ENCODE measurements at places on chromosomes 6 and 20.
A peak's percentile ranks its signal among the peaks of the same experiment; 100 is the strongest.

DNA sequence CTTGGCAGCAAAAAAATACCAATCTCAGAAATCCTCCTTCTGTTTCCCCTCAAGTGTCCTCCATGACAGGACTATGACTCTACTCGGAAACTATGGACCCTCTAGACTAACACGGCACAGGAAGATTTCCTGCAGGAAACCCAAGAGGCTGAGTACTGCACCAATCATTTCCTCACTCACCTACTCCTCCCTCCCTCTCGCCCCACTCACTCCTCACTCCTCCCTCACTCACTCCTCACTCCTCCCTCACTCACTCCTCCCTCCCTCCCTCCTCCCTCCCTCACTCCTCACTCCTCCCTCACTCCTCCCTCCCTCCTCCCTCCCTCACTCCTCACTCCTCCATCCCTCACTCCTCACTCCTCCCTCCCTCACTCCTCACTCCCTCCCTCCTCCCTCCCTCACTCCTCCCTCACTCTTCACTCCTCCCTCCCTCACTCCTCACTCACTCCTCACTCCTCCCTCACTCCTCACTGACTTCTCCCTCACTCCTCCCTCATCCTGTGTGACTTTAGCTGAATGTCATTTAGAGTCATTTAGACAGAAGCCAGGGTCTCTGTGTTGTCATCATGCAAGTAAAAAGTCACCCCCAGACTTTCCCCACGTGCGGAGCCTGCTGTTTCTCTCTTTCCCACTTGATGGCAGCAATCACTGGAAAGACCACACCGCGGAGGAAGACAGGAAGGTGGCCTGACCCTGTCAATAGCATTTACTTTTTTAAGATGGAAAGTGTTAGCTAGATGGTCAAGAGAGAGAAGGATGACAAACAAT, 226.8 kb upstream of the PDE10A start:
- DNase-seq: peak; percentile 30

DNA sequence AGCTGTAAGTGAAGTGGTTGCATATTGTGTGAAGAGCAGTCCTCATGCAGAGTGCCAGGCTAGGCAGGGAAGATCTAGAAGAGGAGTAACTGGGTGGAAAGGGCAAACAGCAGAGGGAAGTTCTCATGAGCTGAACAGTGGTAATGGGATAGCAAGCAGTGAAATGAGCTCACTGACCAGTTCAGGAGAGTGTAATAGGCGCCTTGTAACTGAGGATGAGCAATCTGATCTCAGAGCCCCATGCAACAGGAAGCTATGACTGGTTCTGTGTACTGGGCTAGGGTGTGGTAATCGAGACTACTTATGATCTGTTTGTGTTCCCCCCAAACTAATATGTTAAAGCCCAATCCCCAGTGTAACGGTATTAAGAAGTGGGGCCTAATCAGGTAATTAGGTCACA, 98.6 kb downstream of the RFX6 start:
- no peak for DNase-seq

DNA sequence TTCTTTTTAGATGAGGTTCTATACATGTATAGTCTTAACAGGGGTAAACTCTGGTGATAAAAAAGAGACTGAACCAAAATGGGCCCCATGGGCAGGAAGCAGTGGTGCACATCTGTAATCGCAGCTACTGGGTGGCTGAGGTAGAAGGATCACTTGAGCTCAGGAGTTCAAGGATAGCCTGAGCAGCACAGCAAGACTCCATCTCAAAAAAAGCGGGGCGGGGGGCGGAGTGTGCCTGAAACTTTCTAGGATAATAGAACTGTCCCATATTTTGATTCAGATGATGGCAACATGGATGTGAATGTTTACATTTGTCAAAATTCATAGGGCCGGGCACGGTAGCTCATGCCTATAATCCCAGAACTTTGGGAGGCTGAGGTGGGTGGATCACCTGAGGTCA, 48.8 kb upstream of the TAF8 start:
- DNase-seq: no peak

- no peak for DNase-seq
These were observed 73.2 kb downstream of the ROS1 start for GRCh38 chr6:117352466-117353081.

DNA sequence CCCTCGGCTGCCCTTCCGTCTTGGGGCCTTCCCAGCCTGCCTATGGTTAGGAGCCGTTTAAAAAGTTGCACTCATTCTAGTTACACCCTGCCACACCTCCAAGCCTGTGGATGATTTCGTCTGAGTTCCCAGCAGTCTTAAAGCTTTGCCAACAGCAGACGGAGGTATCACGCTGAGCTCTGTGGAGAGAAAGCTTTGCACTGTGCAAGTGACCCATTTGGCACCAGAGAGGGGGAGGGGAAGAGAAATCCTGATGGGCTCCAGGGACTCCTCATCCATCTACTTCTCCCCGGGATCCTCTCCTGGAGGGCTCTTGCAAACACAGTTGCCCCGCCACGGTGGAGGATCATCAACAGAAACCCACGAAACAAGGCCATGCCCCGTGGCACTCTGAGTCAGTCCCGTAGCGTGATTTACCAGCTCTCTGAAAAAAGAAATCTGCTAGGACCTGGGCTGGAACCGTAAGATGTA, 98.8 kb upstream of the CITED2 start:
- DNase-seq: no peak

DNA sequence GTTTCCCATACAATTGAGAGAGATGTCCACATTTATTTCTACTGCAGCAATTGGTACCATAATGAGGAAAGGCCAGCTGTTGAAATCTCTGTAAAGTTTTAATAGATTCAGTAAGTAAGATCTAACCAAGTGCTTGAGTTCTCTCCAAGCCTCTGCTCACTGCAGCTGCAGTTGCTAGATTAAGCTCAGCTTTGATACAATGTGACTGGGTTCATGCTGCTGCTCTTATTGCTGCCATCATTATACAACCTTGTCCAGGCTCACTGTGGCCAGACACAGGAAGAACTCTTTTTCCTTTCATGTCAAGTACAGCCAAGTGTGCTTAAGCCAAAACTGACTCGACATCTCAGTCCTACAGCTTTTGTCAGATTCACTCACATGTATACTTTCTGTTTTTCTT, 423.5 kb downstream of the GJA1 start:
- DNase-seq: no peak

DNA sequence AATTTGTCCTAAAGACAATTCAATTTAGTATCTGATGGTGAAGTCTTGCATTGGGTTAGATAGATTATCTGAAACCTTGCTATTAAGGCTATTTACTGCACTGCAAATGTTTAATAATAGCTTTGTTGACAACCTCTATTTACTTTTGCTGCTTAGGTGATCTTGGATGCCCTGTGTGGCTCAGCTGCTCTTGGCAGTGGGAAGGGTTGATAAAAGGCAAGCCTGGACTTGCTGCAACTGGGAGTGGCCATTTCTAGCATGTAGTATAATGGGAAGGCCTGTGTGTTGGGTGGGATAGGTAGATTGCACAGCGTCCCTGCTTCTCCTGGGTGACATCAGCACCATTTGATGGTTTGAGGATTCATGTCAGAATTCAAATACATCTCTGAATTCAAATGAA, 49.1 kb downstream of the ARMC2 start:
- no peak for DNase-seq

GRCh38 chr6:112122756-112123155, 35.4 kb downstream of the FAM229B start:
- no peak for DNase-seq

- DNase-seq: no peak
These were observed 36.4 kb downstream of the CEP250 start for GRCh38 chr20:35491823-35492222.

DNA sequence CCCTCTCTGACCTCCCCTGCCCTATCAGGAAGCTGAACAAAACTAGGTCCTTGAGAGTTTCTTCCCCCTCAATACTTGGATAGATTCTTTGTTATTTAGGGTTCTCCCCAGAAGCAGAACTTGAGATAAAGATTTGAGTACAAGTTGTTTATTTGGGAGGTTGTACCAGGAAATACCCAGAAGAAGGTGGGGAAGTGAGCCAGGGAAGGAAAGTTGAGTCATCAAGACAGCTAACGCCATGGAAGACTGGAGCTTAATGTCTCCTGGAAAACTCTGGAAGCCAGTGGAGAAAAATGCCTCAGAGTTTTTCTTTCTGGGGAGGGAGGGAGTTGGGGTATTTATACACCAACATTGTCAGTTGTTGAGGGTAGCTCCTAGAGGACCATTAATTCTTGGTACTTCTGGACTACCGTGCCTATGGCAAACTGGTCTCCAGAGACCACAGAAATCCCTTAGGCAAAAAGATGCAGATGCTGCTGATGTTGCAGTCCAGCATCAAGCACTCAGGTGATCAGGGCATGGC, 102.6 kb upstream of the ZFP64 start:
- DNase-seq: no peak

DNA sequence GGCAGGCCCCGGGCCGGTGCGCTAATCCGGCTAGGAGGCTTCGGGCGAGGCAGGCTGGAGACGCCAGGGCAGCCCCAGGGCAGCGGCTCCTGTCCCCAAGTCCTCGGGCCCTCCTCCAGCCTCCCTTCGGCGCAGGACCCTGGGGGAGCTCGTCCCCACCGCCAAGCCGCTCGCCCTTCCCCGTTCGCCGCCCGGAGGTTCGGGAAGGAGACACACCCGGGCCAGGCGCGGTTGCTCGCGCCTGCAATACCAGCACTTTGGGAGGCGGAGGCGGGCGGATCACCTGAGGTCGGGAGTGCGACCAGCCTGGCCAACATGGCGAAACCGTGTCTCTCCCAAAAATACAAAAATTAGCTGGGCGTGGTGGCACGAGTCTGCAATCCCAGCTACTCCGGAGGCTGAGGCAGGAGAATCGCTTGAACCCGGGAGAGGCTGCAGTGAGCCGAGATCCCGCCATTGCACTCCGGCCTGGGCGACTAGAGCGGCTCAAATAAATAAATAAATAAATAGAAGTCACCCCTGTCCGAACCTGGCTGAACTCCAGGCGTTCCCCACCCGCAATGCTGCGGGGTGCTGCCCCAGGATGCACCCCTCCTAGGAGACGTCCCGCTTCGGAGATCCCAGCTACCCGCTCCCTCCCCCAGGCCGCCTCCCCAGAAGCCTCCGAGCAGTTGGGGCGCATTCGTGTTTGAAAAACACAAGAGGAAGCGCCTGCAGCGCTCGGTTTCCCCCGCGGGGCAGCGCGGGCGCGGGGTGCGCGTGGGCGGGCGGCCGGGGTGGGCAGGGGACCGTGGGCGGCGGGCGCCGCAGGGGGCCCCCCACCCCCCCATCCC, 27.5 kb downstream of the SERPINB9 start:
- peak; percentile 60 for DNase-seq

DNA sequence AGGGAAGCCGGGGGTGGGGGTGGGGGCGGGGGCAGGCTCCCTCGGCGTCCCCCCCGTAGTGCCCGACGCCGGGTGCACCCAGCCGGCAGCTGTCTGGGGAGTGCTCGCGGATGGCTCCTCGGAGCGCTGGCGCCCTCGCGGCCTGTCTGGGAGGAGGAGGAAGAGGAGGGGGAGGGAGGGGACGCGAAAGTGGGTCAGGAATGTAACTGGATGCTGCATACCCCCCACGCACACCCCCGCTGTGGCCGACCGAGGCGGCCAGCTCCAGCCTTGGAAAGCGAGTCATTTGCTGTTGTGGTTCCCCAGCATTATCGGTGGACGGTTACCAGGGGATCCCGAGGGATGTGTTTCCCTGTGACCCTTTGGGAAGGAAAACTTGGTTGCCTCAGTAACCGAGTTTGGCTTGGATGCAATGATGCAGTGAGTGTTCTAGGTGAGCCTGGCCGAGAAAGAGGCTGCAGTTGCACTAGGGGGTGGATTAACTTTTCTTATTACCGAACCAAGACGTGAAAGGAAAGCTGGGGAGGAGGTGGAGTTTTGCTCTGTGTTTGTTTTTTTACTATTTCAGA, 55.2 kb upstream of the RREB1 start:
- DNase-seq: peak; percentile 16

DNA sequence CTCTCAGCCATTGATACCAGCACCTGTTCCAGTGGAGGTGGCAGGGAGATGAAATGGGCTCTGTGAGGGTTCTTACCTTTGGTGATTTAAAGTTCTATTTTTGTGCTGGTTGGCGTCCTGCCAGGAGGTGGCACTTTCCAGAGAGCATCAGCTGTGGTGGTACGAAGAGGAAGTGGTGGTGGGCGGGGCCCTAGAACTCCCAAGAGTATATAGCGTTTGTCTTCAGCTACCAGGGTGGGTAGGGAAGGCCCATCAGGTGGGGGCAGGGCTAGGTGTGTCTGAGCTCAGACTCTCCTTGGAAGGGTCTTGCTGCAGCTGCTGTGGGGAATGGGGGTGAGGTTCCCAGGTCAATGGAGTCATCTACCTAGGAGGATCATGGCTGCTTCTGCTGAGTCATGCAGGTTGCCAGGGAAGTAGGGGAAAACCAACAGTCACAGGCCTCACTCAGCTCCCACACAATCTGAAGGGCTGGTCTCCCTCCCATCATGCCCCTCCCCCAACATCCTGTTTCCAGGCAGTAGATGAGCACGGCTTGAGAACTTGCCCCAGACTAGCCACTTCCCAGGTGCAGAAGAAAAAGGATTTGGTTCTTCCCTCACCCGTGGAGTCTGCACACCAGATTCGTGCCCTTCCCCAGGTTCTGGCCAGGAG, 46.6 kb downstream of the MOXD1 start:
- DNase-seq: peak; percentile 52

DNA sequence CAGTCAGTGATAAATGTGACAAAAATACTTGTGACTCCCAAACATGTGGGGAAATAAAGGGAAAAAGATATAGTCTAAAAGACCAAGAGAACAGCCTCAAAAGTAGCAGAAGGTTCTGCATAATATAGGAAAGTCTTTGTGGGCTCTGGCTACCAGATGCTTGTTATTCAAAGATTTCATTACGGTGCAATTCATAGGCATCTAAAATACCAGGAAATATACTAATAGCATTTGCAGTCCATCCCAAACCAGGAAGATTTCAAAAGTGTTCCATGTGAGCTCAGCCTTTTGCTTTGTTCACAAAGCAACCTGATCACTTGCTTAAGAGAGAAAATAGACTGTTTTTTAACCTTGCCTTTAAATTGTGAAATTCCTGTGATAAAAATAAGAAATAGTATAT, 506.7 kb upstream of the MARCKS start:
- no peak for DNase-seq

GRCh38 chr6:78577585-78577984, 289.8 kb upstream of the IRAK1BP1 start:
- no peak for DNase-seq

DNA sequence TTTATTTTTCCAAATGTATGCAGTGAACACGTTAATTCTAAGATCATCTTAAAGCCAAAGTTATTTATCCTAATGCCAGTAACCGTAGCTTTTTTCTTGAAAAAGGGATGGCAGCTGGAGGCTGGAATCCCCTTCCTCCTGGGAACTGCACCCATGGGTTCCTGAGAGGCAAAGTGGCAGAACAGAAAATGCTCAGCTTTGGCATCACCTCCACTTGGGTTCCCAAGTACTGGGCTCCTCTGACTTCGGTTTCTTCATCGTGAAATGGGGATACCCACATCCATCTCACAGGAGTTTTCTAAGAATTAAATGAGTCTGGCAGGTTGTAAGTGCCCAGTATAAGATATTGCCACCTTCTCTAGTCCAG, 6.2 kb upstream of the DDX43 start:
- DNase-seq: no peak

DNA sequence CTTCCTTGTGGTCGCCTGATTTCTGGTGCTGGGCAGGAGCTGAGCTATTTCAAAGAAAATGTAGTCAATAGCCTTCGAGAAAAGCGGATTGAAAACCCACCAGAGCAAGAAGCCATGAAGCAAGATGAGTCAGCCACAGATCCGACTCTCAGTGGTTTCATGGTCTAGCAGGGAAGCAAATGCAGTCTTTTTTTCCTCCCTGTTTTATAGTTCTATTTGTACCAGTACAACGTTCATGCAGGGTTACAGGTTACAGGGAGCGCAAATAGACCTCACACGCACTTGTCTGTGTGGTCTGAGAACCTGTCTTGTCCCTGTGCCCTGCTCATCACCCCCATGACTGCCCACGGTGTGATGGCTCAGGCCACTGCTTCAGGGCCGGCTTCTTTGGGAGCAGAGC, 309.8 kb upstream of the SUPT3H start:
- DNase-seq: no peak

GRCh38 chr6:144753023-144753705, 468.0 kb downstream of the UTRN start:
- DNase-seq: no peak

Data from stimulated activated CD4-positive, alpha-beta T cell treated with anti-CD3 and anti-CD28 coated beads, Interleukin-15, amount 100 ng/mL, for 24 hours (primary cell).